ENCODE measurements at places on chromosomes 5 and 9.

- DNase-seq, result no peak
These were observed 69.8 kb upstream of the CNTLN start for GRCh38 chr9:17065062-17065461.

- no peak for DNase-seq
These were observed 277.4 kb downstream of the AOPEP start for GRCh38 chr9:95003689-95004410.

- DNase-seq, result no peak
These were observed 40.4 kb upstream of the DEPDC1B start for GRCh38 chr5:60740322-60740721.

- DNase-seq, result no peak
These were observed 269.9 kb downstream of the PRR16 start for GRCh38 chr5:120734033-120734432.

All from progenitor cell of endocrine pancreas (in vitro differentiated cells).